ENCODE measurements at places on chromosomes 6 and 20. TPM values are rescaled to one million over a fixed set of nuclear protein-coding genes. Genes with fewer than 3 reads are reported as not detected.

DNA sequence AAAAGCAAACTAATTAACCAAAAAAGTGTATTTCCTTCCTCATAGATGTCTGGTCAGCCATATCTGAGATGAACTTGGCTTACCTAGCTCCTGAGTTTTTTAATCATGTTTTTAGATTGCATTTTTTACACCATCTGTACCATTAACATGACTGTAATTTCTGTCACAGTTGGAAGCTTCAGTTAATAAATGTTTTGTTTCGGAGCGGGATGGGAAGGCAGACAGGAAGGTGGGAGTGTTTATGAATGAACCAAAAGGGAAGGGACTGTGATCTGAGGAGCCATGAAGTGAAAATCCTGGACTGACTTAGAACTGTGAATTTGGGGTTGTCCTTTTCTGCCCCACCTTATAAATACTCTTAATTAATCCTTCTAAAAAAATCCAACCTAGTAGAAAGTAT, 445.6 kb upstream of the SOX4 start:
- DNase-seq: no peak
- H3K27me3 ChIP-seq: no peaks in the 10 kb centered on the region
- no peaks in the 10 kb centered on the region for H3K4me1 ChIP-seq

DNA sequence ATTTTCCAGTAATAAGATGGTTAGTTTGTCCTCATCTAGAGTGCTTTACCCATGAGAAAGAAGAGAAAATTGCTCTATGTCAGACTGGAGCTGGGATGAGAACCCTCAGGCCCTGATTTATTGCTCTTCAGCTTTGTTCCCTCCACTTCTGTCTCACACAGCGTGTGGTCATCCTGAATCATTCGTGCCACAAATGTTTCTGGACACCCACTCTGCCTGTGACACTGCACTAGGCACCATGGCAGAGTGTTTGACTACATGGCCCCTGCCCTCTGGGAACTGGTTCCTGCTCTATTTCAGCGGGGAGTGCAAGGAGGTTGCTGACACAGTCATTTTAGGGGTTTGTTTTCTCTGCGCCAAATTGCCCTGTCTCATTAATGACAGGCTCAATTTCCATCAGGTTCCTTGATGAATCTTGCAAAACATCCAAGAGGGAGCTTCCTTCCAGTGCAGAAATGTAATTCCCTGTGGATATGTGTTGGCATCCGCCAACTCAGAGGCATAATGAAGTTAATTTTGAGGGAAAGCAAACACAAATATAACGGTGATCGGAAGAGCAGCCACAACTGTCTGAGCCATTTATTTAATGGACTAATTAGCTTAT, 207.5 kb downstream of the CLIC5 start:
- DNase-seq: no peak
- H3K4me1 ChIP-seq: no peaks in the 10 kb centered on the region
- H3K4me3 ChIP-seq: no peak overlapping the region
- 0 out of 2 replicates have a peak, but pooled peaks cover 4% of the 10 kb centered on the region for H3K27me3 ChIP-seq
- H3K27ac ChIP-seq: no peak overlapping the region
- no peaks in the 10 kb centered on the region for H3K36me3 ChIP-seq

DNA sequence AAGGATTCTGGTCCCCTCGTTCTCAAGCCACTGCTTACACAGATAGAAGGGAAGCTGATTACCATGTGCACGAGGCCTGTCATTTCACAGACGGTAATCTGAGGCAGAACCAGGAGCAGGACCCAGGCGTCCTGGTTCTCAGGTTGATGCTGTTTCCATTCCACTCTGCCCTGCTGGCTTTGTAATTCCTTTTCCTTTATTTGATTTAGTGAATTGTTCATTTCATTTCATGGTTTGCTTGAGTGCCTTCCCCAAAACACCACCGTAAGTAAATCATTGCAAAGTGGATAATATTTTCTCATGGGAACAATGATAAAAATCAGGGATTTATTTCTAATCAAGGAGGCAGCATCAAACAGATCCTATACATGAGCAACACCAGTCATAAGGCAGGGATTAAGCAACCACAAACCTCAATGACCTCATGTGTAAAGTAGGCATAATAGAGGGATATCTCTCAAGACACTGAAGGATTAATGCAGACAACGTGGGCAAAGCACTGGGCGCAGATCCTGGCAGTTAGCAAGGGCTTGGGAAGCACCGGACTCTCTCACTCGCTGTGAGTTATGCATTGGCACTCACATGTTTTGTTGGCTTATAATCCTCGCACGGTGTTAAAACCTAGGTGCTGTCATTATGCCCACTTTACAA, 229.5 kb upstream of the FOXQ1 start:
- H3K36me3 ChIP-seq: no peaks in the 10 kb centered on the region
- no peak overlapping the region for H3K27ac ChIP-seq
- H3K4me1 ChIP-seq: no peaks in the 10 kb centered on the region
- H3K4me3 ChIP-seq: no peak overlapping the region
- peaks cover 56% of the 10 kb centered on the region for H3K27me3 ChIP-seq
- no peak for DNase-seq

Gene NNAT
- total RNA-seq: not detected

GRCh38 chr6:33749401-33749800, 2.7 kb upstream of the IP6K3 start:
- H3K4me3 ChIP-seq: no peak overlapping the region
- H3K4me1 ChIP-seq: peaks cover 13% of the 10 kb centered on the region
- peaks cover 26% of the 10 kb centered on the region for H3K27me3 ChIP-seq
- DNase-seq: no peak
- no peaks in the 10 kb centered on the region for H3K36me3 ChIP-seq
- H3K27ac ChIP-seq: no peak overlapping the region

- H3K27ac ChIP-seq: no peak overlapping the region
- H3K4me1 ChIP-seq: peaks cover 39% of the 10 kb centered on the region
- DNase-seq: no peak
- H3K36me3 ChIP-seq: no peaks in the 10 kb centered on the region
Measured at GRCh38 chr20:63405102-63405730, 44.1 kb upstream of the CHRNA4 start.

GRCh38 chr6:139364982-139365379, 9.5 kb downstream of the CITED2 start:
- DNase-seq: no peak
- no peak overlapping the region for H3K27ac ChIP-seq
- H3K4me1 ChIP-seq: peaks cover 17% of the 10 kb centered on the region

DNA sequence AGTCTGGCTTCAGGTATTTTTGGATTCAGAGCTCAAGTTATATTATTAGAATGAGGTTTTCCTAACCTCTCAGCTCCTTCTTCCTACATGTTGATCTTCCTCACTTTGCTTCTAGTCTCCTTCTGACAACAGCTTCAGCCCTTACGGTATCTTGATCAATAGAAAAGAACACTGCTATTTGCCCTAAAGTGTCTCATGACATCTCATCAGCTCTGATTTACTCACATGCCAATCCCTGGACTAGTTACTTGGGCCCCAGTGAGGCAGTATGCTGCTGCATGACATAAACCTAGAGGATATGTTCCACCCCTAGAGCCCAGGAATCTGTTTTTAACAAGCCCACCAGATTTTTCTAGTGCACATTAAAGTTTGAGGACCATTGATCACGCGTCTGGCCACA, 110.3 kb downstream of the UNC5CL start:
- H3K27me3 ChIP-seq: peaks cover 23% of the 10 kb centered on the region
- H3K27ac ChIP-seq: no peak overlapping the region
- no peak overlapping the region for H3K4me3 ChIP-seq
- H3K4me1 ChIP-seq: no peaks in the 10 kb centered on the region

DNA sequence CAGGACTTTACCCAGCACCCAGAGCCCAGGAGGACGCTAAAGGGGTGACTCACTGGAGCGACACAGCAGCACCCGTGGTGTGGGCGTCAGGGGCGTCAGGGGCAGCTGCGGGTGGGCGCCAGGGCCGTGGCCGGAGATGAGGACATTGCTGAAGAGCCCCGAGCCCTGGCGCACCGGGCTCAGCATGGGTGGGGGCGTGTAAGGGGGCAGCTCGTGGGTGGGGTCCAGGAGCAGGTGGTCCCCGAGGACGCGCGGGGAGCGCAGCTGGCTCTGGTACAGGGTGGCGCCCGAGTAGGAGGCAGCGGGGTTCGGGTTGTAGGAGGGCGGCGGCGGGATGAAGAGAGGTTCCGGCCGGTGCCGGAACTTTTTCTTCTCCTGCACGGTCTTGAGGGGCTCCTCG, 41.6 kb upstream of the MRPS10 start:
- H3K4me1 ChIP-seq: peaks cover 21% of the 10 kb centered on the region
- no peak for DNase-seq
- H3K4me3 ChIP-seq: no peak overlapping the region
- H3K36me3 ChIP-seq: no peaks in the 10 kb centered on the region
- H3K27ac ChIP-seq: no peak overlapping the region
- peaks cover 48% of the 10 kb centered on the region for H3K27me3 ChIP-seq

- no peak for DNase-seq
- H3K4me3 ChIP-seq: no peak overlapping the region
- no peak overlapping the region for H3K27ac ChIP-seq
- no peaks in the 10 kb centered on the region for H3K4me1 ChIP-seq
- no peaks in the 10 kb centered on the region for H3K36me3 ChIP-seq
Measured at GRCh38 chr20:1644101-1644962, 13.2 kb downstream of the SIRPG start.

DNA sequence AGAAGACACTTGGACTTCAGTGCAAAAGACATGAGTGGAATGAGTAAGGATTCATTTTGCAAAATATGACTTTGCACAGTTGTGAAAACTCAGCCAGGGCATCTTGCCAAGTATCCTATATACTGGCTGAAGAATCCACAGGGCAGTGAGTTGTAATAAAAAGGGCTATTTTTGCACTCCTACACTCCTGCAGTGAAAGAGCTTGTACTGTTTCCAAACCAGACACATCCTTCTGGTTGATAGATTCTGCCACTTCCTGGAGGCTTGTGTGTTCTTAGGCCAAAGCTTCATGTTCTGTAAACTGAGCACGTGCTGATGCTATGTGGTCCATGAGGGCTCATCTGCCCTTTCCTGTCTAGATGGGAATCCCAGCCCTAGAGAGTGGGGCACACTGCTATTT, 34.9 kb downstream of the GMPR start:
- peaks cover 29% of the 10 kb centered on the region for H3K4me1 ChIP-seq
- H3K27ac ChIP-seq: no peak overlapping the region
- no peaks in the 10 kb centered on the region for H3K27me3 ChIP-seq
- no peak for DNase-seq
- H3K4me3 ChIP-seq: no peak overlapping the region

DNA sequence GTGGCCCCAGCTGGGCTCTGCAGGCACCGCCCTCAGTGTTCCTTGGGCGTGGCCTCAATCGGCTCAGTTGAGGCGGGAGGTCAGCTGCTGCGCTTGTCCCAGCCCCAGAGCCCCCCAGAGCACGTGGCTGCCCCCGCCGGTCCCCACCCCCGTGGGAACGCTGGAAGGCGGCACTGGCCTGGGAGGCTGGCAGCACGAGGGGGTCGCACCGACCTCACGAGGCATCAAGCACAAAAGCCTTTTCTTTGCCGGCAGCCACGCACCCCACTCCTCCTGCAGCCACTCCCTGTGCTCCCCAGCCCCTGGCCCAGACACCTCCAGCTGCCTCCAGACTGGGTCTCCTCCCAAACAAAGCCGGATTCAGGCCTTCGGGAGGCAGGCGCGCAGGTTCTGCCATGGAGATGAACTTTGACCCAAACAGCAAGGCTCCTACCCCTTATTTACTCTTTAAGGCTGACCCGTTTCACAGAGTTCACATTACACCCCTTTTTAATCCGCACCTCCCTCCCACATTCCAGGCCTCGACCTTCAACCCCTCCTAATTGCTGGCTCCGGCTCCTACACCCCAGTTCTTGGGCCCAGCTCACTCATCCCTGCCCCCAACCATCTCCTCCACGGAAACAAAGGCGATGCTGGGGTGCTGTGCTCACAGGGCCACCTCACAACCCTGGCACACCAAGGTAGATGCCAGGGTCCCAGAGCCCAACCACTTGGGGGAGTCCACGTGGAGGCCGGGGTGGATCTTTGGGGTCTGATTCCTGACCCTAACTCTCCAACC, 111.7 kb downstream of the NOL4L start:
- peaks cover 41% of the 10 kb centered on the region for H3K4me1 ChIP-seq
- no peaks in the 10 kb centered on the region for H3K27me3 ChIP-seq
- H3K4me3 ChIP-seq: peak overlapping the region; percentile 43

GRCh38 chr20:43187476-43188233, 2.1 kb downstream of the PTPRT start:
- H3K4me3 ChIP-seq: no peak overlapping the region
- H3K27me3 ChIP-seq: peaks cover 4% of the 10 kb centered on the region
- DNase-seq: peak; percentile 81
- H3K36me3 ChIP-seq: no peaks in the 10 kb centered on the region
- no peak overlapping the region for H3K27ac ChIP-seq

DNA sequence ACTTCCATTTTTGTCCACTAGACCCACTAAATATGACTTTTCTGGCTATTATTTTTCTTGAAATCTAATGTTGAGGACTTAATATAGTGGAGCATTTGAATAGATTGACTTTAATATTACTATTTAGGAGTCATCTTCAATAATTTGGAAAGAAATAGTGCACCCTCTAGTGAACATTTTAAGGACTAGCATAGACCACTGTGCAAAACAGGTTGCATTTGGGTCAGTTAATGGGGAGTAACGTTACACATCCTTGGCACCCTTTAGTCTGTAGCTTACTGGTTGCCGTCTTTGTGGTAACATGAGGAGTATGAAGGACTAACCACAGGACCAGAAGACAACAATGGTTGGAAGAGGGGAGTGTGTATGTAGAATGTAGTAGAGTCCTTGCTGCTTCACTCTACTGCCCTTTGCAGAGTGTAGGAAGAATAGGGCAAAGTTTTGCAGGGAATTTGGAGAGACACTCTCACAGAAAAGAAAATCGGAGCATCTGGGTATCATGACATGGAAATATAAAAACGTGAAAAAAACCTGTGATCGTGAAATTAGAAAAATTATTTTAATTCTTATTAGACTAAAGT, 25.2 kb downstream of the RFPL4B start:
- H3K36me3 ChIP-seq: no peaks in the 10 kb centered on the region
- peak; percentile 5 for DNase-seq
- no peak overlapping the region for H3K27ac ChIP-seq
- H3K4me1 ChIP-seq: peaks cover under 1% of the 10 kb centered on the region
- H3K27me3 ChIP-seq: peaks cover 1% of the 10 kb centered on the region

Gene LST1
- 1.7 TPM for total RNA-seq

- peak; percentile 49 for DNase-seq
- peaks cover 27% of the 10 kb centered on the region for H3K27me3 ChIP-seq
- no peaks in the 10 kb centered on the region for H3K36me3 ChIP-seq
- no peak overlapping the region for H3K4me3 ChIP-seq
- no peak overlapping the region for H3K27ac ChIP-seq
Measured at GRCh38 chr20:63461104-63461763, 11.2 kb downstream of the KCNQ2 start.

GRCh38 chr6:134691180-134691579, 258.7 kb downstream of the ALDH8A1 start:
- no peaks in the 10 kb centered on the region for H3K36me3 ChIP-seq
- DNase-seq: no peak
- H3K4me1 ChIP-seq: no peaks in the 10 kb centered on the region
- H3K4me3 ChIP-seq: no peak overlapping the region
- H3K27me3 ChIP-seq: peaks cover 13% of the 10 kb centered on the region
- no peak overlapping the region for H3K27ac ChIP-seq
